ENCODE measurements at places on chromosomes 2 and 18.
A peak's percentile ranks its signal among the peaks of the same experiment; 100 is the strongest.

- DNase-seq: peak; percentile 55
Measured at GRCh38 chr2:236179236-236180075, 11.3 kb upstream of the GBX2 start.

GRCh38 chr18:21602299-21602587 lies 1.7 kb upstream of the ESCO1 start:
- DNase-seq: no peak

DNA sequence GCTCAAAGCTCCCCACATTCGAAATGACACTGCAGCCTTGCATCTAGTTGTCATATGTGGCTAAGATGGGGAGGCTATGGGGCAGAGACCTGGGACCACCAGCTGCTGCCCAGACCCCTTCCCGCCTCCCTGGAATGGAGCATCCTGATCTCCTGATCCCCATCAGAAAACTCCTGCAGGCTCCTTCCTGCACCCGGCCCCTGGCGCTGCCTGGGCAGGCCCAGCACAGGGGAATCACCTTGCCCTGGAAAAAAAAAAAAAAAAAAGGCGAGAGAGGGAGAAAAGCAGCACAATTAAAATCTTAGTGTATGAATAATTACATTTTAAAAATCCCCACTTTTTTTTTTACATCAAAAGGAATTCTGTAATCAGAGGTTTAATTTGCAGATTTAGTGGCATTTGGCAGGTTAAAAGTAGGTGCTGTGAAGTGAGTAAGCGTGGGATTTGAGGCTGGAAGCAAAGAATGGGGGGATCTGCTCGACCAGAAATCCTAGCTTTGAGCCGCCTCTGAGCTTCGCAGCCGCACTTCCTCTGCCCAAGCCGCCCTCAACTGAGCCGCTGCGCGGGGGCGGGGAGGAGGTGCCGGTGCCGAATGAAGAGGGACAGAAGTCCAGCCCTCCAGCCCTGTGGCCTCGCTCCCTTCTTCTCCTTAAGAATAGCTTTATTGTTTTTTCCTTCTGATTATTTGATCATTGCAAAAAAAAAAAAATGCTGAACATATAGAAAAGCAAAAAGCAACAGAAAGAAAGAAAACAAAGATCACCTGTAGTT lies 30.0 kb downstream of the THNSL2 start:
- no peak for DNase-seq

DNA sequence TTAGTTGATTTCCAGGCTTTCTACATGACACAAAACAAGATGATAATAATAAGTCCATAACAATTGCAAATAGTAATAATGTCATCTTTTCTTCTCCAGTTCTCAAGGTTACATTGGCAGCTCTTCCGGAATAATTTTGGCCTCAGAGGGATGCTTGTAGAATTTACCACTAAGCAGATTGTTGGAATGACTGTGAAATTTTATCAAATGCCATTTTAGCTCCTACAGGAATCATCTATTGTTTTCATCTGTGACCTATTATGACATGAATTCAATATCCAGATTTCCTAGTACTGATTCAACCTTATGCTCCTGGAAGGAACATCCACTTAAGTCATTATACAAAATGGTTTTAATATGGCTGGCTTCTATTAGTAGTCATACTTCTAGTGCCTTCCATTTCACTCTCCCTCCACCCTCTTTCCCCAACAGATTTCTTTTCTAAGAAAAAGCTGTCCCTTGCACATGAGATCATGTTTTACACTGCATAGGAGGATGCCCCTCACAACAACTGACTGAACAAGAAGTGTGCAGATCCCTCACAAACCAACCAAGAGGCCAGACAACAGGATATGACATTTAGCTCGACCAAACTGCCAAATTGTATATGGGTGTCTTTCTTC lies 200.0 kb downstream of the DNER start:
- no peak for DNase-seq

DNA sequence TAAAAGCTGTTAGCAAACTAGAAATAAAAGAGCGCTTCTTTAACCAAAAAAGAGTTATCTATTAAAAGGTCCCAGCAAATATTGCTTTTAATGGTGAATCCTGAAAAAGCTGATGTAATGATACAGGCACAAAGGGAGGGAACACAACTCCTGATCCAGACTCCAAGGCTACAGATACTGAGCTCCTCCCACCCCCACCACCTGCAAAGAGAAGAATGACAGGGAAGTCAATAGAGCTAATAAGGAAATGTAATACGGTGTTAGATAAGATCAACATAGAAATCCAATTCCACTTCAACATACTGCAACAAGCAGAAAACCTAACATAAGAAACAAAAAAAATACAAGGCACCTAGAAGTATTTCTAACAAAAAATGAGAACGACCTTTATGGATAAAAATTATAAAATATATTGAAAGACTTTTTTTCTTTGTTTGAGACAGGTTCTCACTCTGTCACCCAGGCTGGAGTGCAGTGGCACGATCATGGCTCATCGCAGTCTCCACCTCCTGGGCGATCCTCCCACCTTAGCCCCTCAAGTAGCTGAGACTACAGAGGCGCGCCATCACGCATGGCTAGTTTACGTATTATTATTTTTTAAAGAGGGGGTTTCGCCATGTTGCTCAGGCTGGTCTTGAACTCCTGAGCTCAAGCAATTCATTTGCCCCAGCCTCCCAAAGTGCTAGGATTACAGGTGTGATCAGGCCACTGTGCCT lies 192.2 kb downstream of the HDAC4 start:
- no peak for DNase-seq

GRCh38 chr2:2097549-2097948 lies 233.5 kb downstream of the MYT1L start:
- no peak for DNase-seq

DNA sequence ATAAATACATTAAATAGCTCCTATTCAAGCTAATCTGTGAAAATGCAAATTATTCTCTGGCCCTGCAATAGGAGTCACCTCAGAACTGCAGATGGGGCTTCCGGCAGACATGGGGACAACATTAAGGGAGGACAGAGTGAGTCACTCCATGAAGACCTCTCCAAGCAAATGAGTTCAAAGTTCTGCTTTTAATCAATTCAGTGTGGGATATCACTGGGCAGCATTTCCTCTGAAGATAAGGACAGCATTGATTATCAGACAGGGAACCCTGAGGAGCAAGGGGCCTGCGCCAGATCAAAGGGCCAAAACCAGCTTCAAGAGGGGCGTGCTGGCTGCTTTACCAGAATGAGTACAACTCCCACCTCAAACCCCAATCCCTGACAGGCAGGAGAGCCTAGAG lies 356.9 kb upstream of the KLHL29 start:
- DNase-seq: no peak

Measured in M059J (cell line).